Activated naive CD8-positive, alpha-beta T cell treated with anti-CD3 and anti-CD28 coated beads, Interleukin-2, amount 10 ng/mL, durations not matched to agents 7 days and 5 days (primary cell): ENCODE measurements at places on chromosomes 4 and X. TPM values are rescaled to one million over a fixed set of nuclear protein-coding genes. Genes with fewer than 3 reads are reported as not detected.

GRCh38 chr4:14434916-14435315 is 567.4 kb upstream of the CPEB2 start:
- H3K36me3 ChIP-seq: no peaks in the 10 kb centered on the region
- H3K4me3 ChIP-seq: no peak overlapping the region
- no peaks in the 10 kb centered on the region for H3K4me1 ChIP-seq
- no peak for DNase-seq

GRCh38 chrX:140971099-140971795 is 31.1 kb upstream of the SPANXB1 start:
- no peaks in the 10 kb centered on the region for H3K27me3 ChIP-seq
- no peak for DNase-seq
- no peak overlapping the region for H3K27ac ChIP-seq
- no peaks in the 10 kb centered on the region for H3K36me3 ChIP-seq

- no peak for DNase-seq
- no peaks in the 10 kb centered on the region for H3K4me1 ChIP-seq
Measured at GRCh38 chr4:12588582-12588981, 895.6 kb downstream of the RAB28 start.

DNA sequence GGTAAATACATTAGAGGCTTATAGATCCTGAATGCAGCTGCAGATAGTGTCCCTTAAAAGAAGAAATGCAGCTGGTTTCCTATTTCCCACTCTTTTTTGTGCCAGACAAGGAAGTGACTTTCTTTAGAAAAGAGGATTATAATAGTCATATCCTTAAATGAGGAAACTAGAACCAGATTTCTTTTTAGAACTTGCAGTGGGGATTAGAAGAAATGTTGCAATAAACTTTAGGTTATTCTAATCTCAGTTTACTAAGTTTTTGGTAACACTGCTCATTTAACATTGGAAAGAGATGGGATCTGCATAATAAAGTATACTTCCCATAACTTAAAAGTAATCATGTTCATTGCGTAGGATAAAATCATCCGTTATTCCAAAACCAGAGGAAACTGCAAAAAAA is 101.9 kb downstream of the SLIT2 start:
- H3K4me1 ChIP-seq: no peaks in the 10 kb centered on the region
- no peaks in the 10 kb centered on the region for H3K36me3 ChIP-seq
- H3K27me3 ChIP-seq: no peaks in the 10 kb centered on the region
- no peak for DNase-seq
- no peak overlapping the region for H3K27ac ChIP-seq

- no peak overlapping the region for H3K4me3 ChIP-seq
- peaks cover 40% of the 10 kb centered on the region for H3K4me1 ChIP-seq
- H3K27me3 ChIP-seq: no peaks in the 10 kb centered on the region
- no peak for DNase-seq
- H3K27ac ChIP-seq: no peak overlapping the region
Measured at GRCh38 chr4:67687636-67688035, 13.3 kb downstream of the UBA6 start.

The UBE2D3 gene
- 380 TPM for total RNA-seq

DNA sequence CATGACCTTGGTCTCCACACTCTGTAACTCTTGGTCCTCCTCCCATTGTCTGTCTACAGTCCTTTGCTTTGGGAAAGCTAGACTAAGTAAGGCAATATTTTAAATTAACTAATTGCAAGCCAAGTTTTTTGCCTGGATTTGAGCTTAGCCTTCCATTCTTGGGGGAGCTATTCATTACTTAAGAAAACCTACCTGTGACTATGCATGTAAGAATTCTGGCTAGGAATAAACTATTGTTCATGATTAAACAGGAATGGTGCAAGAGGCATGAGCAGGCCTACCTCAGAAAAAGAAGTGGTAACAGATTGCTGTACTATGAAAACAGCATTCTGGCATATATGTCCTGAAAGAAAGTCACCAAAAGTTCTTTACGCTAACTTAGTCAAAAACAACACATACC is 309.4 kb downstream of the MAPK10 start:
- no peaks in the 10 kb centered on the region for H3K4me1 ChIP-seq
- no peaks in the 10 kb centered on the region for H3K36me3 ChIP-seq
- DNase-seq: no peak
- H3K27me3 ChIP-seq: peaks cover 2% of the 10 kb centered on the region
- no peak overlapping the region for H3K27ac ChIP-seq

- H3K36me3 ChIP-seq: no peaks in the 10 kb centered on the region
- DNase-seq: no peak
- no peaks in the 10 kb centered on the region for H3K27me3 ChIP-seq
- H3K4me1 ChIP-seq: no peaks in the 10 kb centered on the region
Measured at GRCh38 chr4:96260064-96260682, 420.3 kb downstream of the PDHA2 start.

DNA sequence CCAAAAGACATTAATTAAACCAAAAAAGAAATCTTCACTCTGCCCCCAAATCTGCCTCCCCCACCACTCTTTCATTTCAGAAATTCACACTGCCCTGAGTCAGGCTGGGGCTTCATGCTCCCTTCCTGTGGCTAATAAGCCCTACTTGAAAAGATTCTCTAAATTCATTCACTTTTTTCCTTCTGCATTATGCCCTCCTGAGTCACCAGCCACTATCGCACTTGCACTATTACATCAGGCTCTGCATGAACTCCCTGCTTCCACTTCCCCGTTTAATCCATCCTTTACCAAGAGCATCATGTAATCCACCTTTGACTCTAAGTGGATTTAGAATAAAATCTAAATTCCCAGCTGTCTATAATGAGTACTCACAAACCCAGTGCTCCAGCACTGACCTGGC is 295.4 kb upstream of the KLF3 start:
- peaks cover 7% of the 10 kb centered on the region for H3K36me3 ChIP-seq
- H3K4me1 ChIP-seq: peaks cover 5% of the 10 kb centered on the region
- no peak overlapping the region for H3K4me3 ChIP-seq

DNA sequence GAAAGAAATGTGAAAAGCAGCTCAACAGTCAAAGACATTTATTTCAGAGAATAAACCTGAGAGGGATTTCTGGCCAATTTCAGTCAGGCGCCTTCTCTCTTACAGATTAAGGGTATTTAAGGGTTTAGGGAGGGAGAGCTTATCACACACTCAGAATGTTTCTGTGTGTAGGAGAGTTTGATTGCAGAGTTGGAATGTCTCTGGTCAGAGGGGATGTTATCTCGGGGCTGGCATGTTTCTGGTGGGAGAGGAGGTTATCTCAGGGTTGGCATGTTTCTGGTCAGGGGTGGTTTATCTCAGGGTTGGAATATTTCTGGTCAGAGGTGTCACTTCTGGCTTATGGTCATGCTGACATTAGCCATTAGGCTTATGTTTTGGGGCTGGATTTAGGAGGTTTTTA is 1920.5 kb upstream of the PCDH7 start:
- H3K27ac ChIP-seq: no peak overlapping the region
- no peak for DNase-seq
- no peak overlapping the region for H3K4me3 ChIP-seq
- no peaks in the 10 kb centered on the region for H3K27me3 ChIP-seq
- no peaks in the 10 kb centered on the region for H3K36me3 ChIP-seq

- no peaks in the 10 kb centered on the region for H3K36me3 ChIP-seq
- peaks cover 2% of the 10 kb centered on the region for H3K27me3 ChIP-seq
- H3K27ac ChIP-seq: no peak overlapping the region
- no peak overlapping the region for H3K4me3 ChIP-seq
- no peak for DNase-seq
- H3K4me1 ChIP-seq: no peaks in the 10 kb centered on the region
Measured at GRCh38 chr4:140947506-140947905, 185.8 kb downstream of the RNF150 start.

- no peak overlapping the region for H3K27ac ChIP-seq
- H3K4me3 ChIP-seq: no peak overlapping the region
Measured at GRCh38 chrX:50157545-50158135, 43.2 kb downstream of the AKAP4 start.

The COL4A5 gene
- not detected for total RNA-seq

GRCh38 chr4:146285037-146285436 is 70.7 kb downstream of the REELD1 start:
- peaks cover 2% of the 10 kb centered on the region for H3K36me3 ChIP-seq
- no peak for DNase-seq
- H3K27ac ChIP-seq: no peak overlapping the region
- no peak overlapping the region for H3K4me3 ChIP-seq
- no peaks in the 10 kb centered on the region for H3K27me3 ChIP-seq

DNA sequence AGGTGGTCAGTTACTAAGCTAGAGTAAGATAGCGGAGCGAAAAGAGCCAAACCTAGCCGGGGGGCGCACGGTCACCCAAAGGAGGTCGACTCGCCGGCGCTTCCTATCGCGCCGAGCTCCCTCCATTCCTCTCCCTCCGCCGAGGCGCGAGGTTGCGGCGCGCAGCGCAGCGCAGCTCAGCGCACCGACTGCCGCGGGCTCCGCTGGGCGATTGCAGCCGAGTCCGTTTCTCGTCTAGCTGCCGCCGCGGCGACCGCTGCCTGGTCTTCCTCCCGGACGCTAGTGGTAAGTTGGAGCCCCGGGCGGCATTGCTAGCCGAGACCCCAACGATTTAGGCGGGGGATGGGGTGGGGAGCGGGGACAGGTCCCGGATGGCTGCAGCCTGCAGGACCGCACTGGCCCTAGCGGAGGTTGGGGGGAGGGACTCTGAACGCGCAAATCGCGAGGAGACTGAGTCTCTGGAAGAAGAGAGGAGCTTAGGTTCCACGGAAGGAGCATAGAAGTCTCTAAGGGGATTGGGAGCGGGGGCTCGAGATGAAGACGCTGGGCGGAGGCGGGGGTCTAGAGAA is 573 bp downstream of the HTR2C start:
- DNase-seq: no peak
- no peaks in the 10 kb centered on the region for H3K4me1 ChIP-seq
- H3K27ac ChIP-seq: no peak overlapping the region
- no peaks in the 10 kb centered on the region for H3K36me3 ChIP-seq
- no peak overlapping the region for H3K4me3 ChIP-seq
- H3K27me3 ChIP-seq: peaks cover 26% of the 10 kb centered on the region

DNA sequence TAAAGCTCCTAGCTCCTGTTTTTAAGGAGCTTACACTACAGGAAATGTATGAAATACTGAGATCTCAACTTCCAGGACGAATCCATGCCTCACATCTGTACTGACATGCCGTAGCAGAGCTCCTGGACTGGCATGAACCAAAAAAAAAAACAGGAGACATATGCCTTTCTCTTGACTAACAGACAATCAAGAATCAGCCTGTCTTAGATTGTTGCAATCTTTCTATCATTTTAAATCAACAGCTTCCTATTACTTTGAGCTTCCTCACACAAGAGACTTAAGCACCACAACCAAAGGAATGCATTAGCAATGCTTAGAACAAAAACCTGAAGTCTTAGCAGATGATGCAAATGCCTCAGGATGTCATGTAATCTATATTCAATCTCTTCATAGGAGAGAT is 34.7 kb upstream of the AREG start:
- H3K4me1 ChIP-seq: no peaks in the 10 kb centered on the region
- no peaks in the 10 kb centered on the region for H3K27me3 ChIP-seq
- no peaks in the 10 kb centered on the region for H3K36me3 ChIP-seq
- no peak overlapping the region for H3K27ac ChIP-seq

DNA sequence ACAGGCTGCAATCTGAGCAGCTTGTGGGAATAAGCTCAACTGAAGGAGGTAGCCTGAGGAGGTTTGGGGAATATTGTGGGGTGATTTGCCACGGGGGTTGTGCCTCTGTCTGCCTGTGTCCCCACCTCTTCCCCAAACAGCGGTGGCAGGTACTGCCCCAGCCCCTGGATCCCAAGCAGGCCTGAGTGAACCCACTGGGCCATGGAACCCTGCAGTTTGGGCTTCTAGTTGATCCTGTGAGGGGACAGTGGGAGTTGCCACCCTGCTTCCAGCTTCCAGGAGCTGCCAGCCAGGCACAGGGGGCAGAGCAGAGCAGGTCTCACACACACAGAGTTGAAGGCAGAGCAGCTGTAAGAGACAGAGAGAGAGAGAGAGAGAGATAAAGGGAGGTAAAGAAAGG is 97.4 kb downstream of the PJA1 start:
- no peak overlapping the region for H3K27ac ChIP-seq
- H3K4me3 ChIP-seq: no peak overlapping the region
- DNase-seq: no peak
- H3K4me1 ChIP-seq: no peaks in the 10 kb centered on the region
- no peaks in the 10 kb centered on the region for H3K36me3 ChIP-seq

- H3K36me3 ChIP-seq: peaks cover 17% of the 10 kb centered on the region
- H3K27me3 ChIP-seq: no peaks in the 10 kb centered on the region
- DNase-seq: no peak
- H3K4me1 ChIP-seq: peaks cover 13% of the 10 kb centered on the region
Measured at GRCh38 chrX:19702856-19703255, 184.5 kb downstream of the SH3KBP1 start.

The BEX1 gene
- not detected for total RNA-seq

The SLC4A4 gene
- total RNA-seq: 3.7 TPM

DNA sequence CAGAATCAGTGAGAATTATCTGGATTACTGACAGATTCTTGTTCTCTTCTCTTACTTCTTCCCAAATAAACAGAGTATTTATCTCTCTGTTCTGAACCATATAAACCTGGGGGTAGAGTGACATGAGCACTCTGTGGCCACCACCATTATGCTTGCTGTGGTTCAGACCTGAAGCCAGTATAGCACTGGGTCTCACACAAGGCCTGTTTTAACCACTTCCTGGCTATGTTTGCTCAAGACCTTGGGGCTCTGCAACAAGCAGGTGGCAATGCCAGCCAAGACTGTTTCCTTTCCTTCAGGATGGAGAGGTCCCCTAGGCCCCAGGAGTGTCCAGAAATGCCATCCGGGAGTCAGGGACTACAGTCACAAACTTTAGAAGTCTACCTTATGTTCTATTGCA is 21.7 kb upstream of the HEPH start:
- peak overlapping the region; percentile 12 for H3K27ac ChIP-seq
- peaks cover 7% of the 10 kb centered on the region for H3K4me1 ChIP-seq
- H3K27me3 ChIP-seq: no peaks in the 10 kb centered on the region
- H3K4me3 ChIP-seq: no peak overlapping the region

DNA sequence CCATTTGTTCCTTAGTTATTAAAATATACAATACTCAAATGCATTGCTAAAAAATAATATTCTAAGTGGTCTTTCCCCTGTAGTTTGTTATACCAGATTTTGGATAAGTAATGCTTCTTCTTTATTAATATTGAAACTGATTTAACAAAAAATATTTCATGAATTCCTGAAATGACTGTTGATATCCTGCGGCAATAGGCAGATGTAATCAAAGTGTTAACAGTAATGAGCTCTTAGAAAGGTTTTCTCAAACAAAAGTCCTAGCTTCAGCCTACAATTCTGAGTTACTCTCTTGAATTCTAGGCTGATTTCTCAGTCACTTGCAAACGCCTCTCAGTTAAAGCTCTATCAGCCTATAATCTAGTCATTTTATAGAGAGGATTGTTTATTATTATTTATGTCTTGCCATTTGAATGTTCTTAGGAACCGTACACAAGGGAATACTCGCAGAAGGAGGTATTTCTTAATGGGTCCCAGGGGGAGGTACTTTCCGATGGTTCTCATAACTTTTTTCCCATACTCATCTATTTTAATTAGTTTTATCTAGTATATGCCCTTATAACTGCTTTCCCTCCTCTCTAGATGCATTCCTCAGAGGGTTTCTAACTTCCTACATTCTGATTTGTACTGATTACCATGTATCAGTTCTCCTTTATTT is 96.8 kb downstream of the FNIP2 start:
- H3K4me3 ChIP-seq: no peak overlapping the region
- peaks cover 2% of the 10 kb centered on the region for H3K4me1 ChIP-seq
- H3K36me3 ChIP-seq: peaks cover 28% of the 10 kb centered on the region
- H3K27me3 ChIP-seq: no peaks in the 10 kb centered on the region
- no peak for DNase-seq

The HNRNPH2 gene
- 41.1 TPM for total RNA-seq

GRCh38 chr4:173735049-173735448 is 205.0 kb upstream of the HAND2 start:
- H3K27me3 ChIP-seq: no peaks in the 10 kb centered on the region
- H3K27ac ChIP-seq: no peak overlapping the region
- H3K36me3 ChIP-seq: no peaks in the 10 kb centered on the region
- H3K4me1 ChIP-seq: no peaks in the 10 kb centered on the region
- no peak overlapping the region for H3K4me3 ChIP-seq
